ENCODE measurements at places on chromosomes 11 and 22.

GRCh38 chr11:29135504-29135903 lies 881.3 kb downstream of the KCNA4 start:
- no peak for DNase-seq

- DNase-seq: no peak
These were observed 231.5 kb downstream of the MIAT start for GRCh38 chr22:26888887-26889286.

- DNase-seq: no peak
These were observed 6.4 kb downstream of the ENDOD1 start for GRCh38 chr11:95095858-95096587.

GRCh38 chr22:36911887-36912661 lies 1.4 kb upstream of the CSF2RB start:
- no peak for DNase-seq

DNA sequence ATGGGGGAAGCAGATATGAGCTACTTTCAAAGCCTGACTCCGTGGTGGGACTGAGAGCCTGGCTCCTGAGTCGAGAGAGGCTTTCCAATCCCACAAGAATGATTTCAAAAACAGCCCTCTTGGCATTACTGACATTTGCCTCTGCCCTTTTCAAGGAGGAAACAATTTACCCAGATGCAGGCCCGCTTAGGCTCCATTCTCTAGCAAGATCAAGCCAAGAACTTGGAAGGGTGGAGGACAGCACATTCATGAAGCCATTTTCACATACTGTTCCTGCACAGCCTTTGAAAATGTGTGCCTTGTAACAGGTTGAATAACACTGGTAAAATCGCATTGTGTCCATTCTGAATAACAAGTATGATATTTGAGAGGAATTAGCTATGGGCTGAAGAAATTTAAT lies 58.2 kb upstream of the EED start:
- DNase-seq: no peak

DNA sequence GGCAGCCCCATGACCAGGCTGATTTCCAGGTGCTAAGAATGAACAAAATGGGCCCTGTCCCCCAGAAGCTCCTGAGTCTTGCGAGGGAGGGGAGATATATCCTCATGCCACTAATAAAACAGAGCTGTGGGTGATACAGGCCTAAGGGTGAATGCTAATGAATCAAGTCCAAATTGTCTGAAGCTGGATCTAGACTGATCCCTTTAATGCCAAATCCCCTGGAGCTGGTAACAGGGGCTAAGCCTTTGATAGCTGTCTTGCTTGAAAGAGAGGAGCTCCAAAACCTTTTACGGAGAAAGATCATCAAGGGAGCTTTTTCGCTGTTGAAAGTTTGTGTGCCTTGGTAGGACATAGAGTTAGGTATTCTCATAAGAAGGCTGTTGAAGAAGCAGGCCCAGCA lies 79.7 kb downstream of the PPFIBP2 start:
- DNase-seq: no peak

- no peak for DNase-seq
These were observed 33.6 kb downstream of the GALNT18 start for GRCh38 chr11:11588243-11588642.

GRCh38 chr22:35686298-35686697 lies 31.4 kb upstream of the APOL5 start:
- DNase-seq: no peak

DNA sequence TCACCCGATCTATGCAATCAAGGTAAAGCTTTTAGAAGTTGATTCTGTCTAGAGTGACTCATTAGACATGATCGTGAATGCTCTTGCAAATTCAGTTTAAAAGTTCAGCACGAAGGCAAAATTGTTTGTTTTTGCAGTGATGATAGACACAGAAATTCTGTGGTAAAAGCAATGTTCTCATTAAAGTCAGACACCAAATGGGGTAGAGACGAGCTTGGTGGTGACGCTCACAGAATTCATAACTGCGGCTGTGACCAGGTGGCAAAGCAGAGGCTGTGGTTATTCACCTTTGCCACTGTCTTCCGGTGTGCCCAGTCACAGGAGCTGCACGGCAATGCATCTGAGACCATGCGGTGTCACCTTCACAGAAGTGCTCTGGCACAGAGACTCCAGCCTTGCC lies 83.4 kb downstream of the WNT7B start:
- no peak for DNase-seq

DNA sequence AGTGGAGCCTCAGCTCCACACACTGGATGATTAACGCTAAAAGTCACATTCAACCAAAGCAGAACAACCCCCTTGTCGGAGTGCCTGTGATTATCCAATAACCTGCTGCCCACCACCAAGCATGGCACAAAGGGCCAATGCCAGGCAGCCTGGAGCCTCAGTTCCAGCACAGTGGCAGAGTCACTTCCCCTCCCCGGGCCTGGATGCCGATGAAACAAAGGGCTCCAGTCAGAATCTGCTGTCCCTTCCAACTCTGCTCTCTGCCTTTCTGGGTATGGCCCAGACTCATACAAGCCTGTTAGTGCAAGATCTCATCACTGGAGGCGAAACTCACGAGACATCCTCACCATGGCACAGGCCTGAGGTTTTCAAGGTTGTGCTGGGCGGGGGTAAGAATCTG lies 52.1 kb downstream of the CLTCL1 start:
- no peak for DNase-seq

DNA sequence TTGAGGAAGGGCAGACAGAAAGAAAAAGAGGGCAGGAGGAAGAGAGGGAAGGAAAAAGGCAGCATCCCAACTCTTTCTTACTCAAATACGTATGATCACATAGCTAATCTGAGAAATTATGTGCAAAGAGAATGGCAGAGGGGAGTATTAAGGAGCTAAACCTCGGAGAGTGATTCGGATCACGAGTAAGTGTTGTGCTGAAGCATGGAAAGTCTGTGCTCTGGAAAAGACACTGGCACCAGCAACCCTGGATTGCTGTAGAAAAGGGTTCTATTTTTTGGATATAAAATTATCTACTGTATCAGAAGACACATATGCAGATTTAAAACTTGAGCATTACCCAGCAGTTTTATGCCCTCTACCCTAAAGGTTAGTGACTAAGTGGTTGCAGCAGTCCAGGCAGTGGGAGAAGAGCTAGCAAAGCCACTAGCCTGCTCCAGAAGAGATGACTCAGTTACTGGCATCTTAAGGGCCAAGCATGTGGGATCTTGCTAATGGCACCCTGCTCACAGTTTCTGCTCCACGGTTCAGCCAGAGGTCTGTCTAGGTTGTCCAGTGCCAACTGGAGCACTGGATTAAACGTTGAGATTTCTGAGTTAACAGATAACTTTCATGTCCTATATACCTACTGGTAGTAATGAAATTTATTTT lies 151.7 kb downstream of the SWAP70 start:
- no peak for DNase-seq

GRCh38 chr22:22681221-22681739 lies 36.9 kb downstream of the GGTLC2 start:
- DNase-seq: no peak

GRCh38 chr11:33375236-33375635 lies 118.1 kb downstream of the HIPK3 start:
- no peak for DNase-seq

- DNase-seq: no peak
These were observed 7.3 kb upstream of the TBX1 start for GRCh38 chr22:19753090-19753842.

- DNase-seq: no peak
These were observed 6.6 kb downstream of the F2 start for GRCh38 chr11:46725338-46726205.

DNA sequence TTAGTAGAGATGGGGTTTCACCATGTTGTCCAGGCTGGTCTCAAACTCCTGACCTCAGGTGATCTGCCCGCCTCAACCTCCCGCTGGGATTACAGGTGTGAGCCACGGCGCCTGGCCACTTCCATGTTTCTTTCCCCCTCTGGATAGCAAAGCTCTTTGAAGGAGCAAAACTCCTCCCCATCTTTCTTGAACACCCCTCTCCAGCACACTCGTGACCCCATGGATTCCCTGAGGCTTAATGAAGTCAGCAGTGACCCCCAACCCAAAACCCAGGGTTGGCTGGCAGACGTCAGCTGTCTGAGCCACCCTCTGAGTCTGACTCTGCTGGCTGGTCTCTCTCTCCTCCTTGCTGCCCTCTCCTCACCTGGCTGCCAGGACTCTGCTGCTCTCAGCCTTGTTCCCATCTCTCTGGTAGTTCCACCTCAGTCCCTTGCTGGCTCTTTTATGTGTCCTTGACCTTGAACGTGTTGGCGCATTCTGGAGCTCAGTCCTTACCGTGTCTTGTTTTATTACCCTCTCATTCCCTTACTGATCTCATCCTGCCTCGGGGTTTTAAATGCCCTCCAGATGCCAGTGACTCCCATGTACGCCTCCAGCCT lies 44.5 kb downstream of the PARVG start:
- DNase-seq: no peak

DNA sequence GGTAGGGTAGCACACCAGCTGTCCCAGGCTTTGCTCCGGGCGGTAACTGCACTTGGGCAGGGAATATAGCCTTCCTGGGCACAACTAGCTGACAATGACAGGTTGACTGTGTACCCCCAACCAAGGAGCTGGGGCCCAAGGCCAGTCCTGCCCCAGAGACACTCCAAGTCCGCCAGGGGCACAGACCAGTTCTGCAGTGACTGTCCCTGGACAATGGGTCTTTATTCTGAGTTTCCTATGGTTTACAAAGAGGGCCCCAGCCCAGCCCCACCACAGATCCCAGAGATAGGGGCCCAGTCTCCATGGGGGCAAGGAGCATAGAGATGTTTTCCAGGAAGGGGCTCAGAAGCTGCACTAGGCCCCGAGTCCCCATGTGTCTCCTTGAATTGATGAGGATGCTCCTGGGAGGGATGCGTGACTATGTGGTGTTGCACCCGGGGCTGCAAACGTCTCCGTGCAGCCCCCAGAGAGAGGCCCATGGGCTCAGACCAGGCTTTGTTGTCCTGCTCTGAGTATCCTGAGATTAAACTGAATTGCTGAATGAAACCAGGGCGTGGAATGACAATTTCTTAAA lies 48.4 kb downstream of the CD6 start:
- DNase-seq: no peak

DNA sequence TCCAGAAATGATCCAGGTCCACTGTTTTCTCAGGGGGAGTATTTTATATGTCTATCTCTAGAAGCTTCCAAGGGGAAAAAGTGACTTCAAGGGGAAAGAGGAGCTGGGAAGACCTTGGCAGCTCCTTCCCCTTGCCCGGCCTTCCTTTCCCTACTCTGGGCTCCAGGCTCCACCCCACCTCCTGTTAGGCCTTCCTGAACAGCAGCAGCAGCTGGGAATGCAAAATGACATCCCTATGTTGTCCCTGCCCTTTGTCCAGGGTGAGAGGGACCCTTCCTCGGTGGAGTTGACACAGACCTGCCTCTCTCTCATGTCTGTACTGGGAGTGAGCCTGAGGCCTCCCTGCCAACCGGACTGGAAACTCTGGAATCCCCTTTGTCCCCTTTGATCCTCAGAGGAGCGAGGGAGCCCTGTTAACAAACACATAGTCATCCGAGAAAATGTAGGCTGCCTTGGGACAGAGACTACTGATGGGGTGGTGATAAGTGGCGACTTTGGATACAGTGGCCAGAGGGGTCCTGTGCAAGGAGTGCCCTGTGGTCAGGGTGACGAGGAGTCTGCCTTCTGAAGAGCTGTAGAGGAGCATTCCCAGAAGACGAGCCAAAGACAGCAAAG lies 9.0 kb upstream of the MALAT1 start:
- no peak for DNase-seq

GRCh38 chr22:37151401-37151800 lies 1.7 kb upstream of the IL2RB start:
- no peak for DNase-seq

DNA sequence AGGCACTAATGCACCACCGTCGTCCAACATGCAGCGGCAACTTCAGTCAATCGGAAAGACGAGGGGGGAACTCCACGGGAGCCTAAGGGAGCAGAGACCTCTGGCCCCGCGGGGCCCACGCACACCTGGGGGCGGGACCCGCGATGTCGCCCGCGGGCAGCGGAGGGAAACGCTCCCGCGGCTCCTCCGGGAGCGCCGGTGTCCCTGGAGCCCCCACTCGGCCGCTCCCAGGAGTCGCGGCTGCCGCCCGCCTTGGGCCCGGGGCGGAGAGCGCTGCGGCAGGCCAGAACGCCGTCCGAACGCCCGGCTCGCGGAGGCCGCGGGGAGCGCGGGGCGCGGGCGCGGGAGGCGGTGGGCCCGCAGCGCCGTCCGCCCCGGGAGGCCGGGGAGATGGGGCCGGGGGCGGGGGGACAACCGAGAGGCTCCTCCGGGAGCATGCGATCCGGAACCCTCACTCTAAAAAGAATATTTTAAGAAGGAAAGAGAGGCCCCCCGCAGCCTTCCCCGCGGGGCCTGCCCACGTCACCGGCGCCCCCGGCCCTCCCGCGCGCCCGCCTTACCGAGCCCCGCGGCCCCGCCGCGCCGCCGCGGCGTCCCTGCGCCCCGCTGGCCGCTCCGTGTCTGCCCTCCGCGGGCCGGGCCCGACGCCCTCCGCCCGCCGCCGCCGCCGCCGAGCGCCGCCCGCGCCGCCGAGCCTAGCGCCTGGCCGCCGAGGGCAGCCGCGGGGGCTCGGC lies 86.6 kb upstream of the ARHGAP32 start:
- no peak for DNase-seq

DNA sequence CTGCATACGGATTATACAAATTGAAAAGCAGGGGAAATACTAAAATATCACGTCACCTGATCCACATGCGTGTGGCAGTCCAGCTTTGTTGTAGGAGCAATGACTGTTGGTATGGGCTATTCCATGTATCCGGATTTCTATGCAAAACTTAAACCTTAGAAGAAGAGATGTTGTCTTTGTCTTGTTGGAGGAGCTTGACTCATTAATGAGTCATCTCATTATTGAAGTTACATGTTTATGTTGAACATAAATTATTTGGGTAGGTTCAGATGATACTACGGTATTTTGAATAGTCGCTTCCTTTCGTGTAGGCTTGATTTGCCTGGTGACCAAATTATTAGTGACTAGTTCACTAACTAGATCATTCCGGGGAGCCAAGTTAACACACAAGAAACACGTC lies 806 bp upstream of the SAAL1 start:
- DNase-seq: no peak

DNA sequence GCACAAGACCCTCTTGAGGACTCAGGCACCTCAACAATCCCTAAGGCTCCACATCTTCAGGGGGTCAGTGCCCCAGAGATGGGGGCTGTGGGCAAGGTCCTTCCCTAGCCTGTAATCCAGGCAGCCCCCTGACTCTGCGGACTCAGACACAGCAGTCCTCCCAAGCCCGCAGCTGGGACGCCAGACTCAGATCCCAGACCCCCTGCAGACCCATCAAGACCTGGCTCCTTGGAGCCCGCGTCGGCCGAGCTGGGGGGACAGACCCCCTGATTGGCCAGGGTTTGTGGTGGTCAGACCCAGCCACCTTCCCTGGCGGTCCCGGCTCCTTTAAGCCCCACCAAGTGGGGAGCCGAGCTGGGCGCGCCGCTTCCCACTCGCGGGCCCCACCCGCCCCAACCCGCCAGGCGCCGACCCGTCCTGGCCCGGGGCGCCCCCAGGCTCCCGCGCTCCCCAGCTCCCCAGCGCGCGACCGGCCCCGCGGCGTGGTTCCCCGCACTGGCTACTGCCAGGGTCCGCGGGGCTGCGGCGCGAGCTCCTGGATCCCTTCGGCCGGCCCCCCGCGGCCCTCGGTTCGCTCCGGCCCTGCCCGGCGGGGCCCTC lies 458 bp downstream of the OSBPL5 start:
- DNase-seq: no peak

- no peak for DNase-seq
These were observed 120.6 kb downstream of the MICAL3 start for GRCh38 chr22:17903564-17904295.

GRCh38 chr22:23565915-23566704 lies 14.0 kb downstream of the IGLL1 start:
- no peak for DNase-seq

- DNase-seq: no peak
These were observed 67.0 kb downstream of the FANCF start for GRCh38 chr11:22558664-22559063.

All from activated CD4-positive, alpha-beta T cell treated with anti-CD3 and anti-CD28 coated beads, Interleukin-2, amount 50 U/mL, for 24 hours (primary cell).